OCI-LY7 (cell line): ENCODE measurements at places on chromosomes 2 and 18.

GRCh38 chr2:11701751-11702301 is 31.8 kb upstream of the NTSR2 start:
- no peak for DNase-seq

GRCh38 chr2:203164311-203164935 is 74.4 kb upstream of the CYP20A1 start:
- no peak for DNase-seq

GRCh38 chr2:182444806-182445205 is 18.0 kb upstream of the PDE1A start:
- no peak for DNase-seq

- no peak for DNase-seq
Observed at GRCh38 chr18:50338122-50338521, 36.7 kb upstream of the SKA1 start.

- DNase-seq, result no peak
Observed at GRCh38 chr2:171056307-171056706, 104.4 kb downstream of the TLK1 start.

DNA sequence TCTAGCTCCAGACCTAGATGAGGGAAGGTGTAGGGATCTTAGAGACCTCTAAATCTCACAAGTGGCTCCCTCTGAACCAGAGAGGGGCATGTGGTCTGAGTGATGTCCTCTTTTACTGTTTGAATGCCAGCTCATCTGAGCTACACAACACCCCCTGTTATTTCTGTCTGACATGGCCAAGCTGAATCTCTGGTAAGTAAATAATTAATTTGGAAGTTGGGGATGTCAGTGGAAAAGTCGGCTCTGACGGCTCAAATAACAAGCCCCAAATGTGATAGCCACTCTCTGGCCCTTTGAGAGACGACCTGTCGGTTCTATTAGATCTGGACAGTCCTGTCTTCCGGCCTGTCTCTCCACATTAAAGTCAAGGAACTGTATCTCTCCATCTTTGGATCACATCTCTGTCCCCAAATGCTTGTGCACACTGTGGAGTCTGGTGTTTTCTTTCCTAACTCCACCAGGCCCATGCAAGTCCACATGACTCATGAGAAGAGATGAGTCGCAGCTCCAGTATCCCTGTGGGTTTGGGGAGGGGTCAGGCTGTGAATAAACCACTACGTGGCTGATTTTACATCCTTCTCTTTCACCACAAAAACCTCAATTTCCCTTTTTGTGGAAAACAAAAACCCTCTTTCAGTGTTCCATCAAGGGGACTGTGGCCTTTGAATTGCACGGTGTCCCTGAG is 52.5 kb downstream of the SETBP1 start:
- no peak for DNase-seq

GRCh38 chr2:46915281-46915810 is at the start of gene MCFD2:
Gene MCFD2 (minus strand): TSS chr2:46915806. CDS start chr2:46909171, 6,635 bp downstream.
- no peak for DNase-seq

DNA sequence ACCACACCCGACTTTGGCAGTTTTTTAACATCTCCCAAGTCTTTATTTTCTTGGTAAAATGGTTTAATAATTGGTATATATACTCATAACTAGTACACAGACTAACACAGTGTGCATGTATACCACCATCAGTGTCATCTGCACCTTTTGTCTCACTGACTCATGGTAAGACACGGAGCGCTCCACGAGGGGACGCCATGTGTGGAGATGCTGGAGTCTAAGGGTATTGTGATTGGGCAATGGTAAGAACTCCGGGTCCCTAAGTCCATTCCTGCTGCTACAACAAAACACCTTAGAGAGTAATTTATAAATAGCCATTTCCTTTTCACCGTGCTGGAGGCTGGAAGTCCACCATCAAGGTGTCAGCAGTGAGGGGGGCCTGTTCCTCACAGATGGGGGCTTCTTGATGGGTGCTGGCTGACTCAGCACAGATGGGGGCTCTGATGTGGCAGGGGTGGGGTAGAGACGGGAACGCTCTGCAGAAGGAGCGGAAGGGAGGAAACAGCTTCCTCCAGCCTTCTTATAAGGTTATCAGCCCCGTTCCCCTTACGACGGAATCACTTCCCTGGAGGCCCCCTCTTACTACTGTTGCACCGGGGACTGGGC is 42.0 kb upstream of the EDAR start:
- DNase-seq, result no peak

- DNase-seq, result no peak
Observed at GRCh38 chr2:221943076-221943810, 355.6 kb downstream of the PAX3 start.

GRCh38 chr2:72681016-72681995 is 144.5 kb downstream of the EXOC6B start:
- no peak for DNase-seq

- no peak for DNase-seq
Observed at GRCh38 chr2:157440404-157441071, 3.4 kb downstream of the CYTIP start.

DNA sequence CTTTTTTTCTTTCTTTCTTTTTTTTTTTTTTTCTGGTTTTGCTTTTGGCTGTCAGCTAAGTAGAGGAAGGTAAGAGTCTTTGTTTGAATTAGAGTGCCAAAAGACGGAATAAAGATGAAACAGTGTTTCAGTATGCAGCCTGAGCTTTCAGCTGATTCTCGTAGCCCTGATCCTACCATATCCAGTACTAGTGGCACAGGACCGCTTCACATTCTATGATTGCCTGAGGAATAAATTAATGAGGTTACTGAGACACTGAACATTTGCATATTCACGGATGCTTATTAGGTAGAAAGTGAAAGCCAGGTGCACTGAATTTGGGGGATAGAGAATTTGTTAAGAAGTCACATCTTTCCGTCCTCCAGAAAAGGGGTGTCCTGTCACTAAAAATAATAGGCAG is 421.5 kb upstream of the POU3F3 start:
- no peak for DNase-seq

- no peak for DNase-seq
Observed at GRCh38 chr2:214203744-214204289, 207.0 kb upstream of the VWC2L start.

- no peak for DNase-seq
Observed at GRCh38 chr2:53960476-53960875, 10.3 kb downstream of the PSME4 start.

- no peak for DNase-seq
Observed at GRCh38 chr2:145488571-145488970, 968.7 kb upstream of the ZEB2 start.

GRCh38 chr2:112606547-112606946 is 22.1 kb downstream of the CHCHD5 start:
- no peak for DNase-seq

- peak; percentile 7 for DNase-seq
Observed at GRCh38 chr2:163610817-163611556, 124.8 kb downstream of the FIGN start.

DNA sequence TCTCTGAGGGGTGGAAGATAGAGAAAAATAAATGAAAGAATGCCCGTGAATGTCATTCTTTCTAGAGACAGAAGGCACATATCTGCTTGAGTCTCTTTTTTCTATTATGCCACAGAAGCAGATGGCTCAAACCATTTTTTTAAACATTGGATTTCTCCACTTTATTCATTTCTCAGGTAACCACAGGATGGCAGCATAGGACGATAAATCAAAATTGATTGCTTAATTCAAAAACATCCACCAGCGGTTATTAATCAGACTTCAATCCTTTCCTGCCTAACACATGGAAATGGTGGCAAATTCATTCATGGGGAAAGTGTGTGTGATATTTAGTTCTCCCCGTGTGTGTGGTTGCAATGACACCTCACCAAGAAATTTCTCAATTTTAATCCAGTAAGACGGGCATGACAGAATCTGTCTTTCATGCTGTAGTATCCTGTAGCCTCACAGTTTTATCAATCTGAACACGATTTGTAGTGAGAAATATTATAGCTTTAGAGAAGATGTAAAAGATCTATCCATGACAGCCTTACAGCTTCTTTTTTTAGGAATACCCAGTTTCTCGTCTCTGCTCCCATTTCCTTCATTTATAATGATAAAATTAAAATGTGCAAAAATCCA is 72.2 kb downstream of the DSC3 start:
- DNase-seq, result peak; percentile 9

GRCh38 chr2:240129311-240129710 is 6.8 kb downstream of the COPS9 start:
- DNase-seq, result no peak

DNA sequence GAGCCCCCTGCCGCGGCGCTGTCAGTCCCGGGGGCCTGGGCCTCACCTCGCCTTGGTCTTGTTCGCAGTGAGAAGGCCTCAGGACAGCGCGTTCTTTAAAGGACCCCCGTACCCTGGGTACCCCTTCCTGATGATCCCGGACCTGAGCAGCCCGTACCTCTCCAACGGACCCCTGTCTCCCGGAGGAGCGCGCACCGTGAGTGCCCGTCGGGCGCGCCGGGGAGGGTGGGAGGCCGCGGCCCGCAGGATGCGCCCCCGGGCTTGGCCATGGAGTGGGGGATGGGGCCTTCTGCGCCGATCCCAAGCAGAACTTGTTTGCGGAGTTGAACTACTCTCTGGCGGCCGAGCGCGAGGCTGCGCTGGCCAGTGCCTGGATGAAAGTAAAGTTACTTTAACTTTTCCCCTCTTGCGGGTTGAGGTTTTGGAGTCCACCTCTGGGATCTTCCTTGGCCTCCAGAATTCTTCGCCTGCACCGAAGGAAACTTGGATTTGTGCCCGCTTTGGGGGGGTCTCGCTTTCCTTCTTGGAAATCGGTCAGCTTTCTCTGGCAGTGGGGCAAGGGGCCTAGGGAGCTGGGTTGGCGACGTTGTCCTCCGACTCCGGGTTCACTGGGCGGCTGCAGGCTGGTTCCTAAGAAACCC is 1.2 kb downstream of the TCF7L1 start:
- DNase-seq, result no peak

GRCh38 chr2:111685342-111685741 is 198.7 kb downstream of the ANAPC1 start:
- no peak for DNase-seq

GRCh38 chr2:3377279-3377611 is 373 bp downstream of the EIPR1 start:
- DNase-seq, result peak; percentile 56
